ENCODE measurements at places on chromosomes 6 and 20. TPM values are rescaled to one million over a fixed set of nuclear protein-coding genes. Genes with fewer than 3 reads are reported as not detected.

DAAM2 gene
- 22.0 TPM for total RNA-seq

DNA sequence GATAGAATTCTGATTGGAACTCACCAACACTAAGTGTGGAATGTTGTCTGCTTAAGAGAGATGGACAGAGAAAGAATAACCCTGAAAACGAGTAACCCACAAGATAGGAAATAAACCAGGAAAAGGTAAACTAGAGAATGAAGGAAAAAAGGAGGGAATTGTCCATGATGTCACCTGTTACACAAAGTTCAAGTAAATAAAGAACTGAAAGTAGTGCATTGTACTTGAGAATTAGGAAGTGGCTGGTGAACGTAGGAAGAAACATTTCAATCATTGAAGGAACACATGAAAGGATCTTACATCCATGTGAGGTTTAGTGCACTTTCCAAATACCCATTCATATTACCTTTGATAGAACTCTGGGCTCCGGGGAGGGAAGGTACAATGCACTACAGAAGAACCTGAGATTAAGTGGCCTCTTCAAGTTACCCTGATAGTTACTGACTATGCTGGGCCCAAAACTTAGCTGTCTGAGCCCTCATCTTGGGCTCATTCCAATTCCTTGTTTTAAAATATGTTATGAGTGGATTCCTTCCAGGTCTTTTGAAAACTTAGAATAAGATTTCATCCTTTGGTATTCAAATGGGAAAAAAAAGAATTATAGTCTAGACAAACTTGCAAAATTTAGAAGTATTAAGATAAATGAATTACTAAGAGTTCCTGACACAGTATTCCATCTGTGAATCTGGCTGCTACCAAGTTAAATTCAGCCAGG is 1.1 kb upstream of the STX7 start:
- no peak for DNase-seq

DNA sequence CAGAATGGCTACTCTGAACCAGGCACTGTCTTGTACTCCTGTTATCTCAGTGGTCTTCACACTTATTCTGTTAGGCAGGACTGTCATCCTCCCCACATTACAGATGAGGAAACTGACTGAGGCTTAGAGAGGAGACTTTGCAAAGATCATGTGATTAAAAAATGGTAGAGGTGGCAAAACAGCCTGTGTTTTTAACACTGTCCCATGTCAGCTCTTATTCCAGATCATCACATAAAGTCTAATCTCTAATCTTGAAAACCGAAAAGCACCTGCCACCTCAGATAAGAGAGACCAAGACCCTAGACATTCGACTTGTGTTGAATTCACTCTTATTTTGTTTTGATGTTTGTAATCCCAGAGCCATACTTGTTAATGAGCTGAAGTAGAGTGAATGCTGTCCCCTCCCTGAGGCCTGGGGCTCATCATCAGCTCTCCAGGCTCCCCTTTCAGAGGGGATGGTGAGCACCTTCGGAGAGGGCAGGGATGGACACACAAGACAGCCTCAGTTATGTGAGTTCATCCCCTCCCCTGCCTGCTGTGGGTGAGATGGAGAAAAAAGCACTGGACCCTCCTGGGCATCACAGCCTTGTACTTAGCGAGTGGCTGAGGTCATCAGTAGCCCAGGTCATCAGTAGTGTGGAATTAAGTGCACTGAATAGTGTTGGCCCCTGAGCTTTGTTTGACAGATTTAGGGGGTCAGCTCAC is 30.6 kb downstream of the MTHFD1L start:
- no peak for DNase-seq

GRCh38 chr6:33772902-33773472 is 15.9 kb downstream of the LEMD2 start:
- no peak for DNase-seq

C6orf132 gene
- total RNA-seq, result 106 TPM

All from Peyer's patch (tissue), 4 donors.